ENCODE measurements at places on chromosomes 12 and 14.

DNA sequence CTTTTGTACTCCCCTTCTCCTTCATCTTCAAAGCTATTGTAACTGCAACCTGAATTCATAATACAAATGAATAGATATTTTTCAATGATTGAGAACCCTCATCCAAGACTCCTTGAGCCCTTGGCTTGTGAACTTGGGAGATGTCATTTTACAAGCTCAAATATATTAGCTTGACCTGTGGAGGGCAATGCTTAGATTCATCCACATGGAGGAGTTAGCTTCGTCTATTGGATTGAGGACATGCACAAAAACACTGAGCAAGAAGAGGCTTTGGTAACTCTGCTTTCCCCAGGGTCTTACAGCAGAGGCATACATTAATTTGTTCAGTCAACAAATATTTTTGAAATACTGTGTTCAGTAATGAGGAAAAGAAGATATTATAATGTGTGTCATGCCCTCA lies 101.1 kb downstream of the OTOGL start:
- DNase-seq = no peak

- no peak for DNase-seq
These were observed 25.8 kb downstream of the DACT1 start for GRCh38 chr14:58663494-58664111.

DNA sequence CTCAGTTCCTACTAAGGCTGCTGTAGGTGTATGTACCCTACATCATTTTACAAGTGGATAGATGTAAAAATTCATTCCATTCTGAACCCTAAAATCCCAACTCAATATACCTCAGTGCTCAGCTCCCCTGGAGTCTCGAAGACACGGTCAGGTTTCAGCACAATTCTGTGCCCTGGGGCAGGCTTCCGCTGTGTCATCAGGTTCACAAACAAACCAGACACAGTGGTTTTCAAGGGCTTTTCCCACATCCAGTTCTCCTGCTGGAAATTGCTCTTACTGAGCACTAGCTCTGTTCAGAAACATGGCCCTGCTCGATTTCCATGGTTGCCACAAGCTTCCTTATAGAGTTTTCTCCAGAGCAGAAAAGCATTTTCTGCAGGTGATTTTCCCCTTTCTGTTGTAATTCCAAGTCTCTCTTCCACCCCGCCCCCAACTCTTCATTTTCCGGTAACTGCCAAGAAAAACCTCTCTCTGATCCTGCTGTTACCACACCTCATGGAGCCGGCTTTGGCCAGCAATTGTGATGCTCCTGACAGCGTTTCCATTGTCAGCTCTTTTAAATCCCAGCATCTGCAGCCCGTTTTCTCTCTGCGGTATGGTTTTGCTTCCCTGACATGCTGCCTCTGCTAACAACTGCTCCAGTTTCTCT lies 483.0 kb upstream of the CCDC196 start:
- DNase-seq = no peak

DNA sequence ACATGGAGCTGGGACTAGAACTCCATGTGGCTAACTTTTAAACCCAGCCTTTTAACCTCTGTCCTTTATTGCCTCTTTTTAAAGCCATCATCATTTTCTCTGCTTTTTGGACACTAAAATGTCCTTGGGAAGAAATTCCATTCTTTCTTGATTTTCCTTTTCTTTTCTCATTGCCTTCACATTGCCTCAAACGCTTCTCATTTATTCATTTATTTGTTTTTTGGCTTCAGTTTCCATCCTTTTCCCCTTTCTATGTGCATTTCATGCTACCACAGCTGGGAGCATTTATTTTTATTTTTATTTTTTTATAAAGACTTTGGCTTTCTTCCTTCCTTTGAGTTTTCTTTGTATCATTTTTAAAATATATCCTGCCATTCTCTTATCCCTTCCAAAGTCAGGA lies 212.2 kb downstream of the DACT1 start:
- no peak for DNase-seq

GRCh38 chr12:94545935-94546771 lies 86.5 kb upstream of the CEP83 start:
- DNase-seq = peak; percentile 79

GRCh38 chr14:38309522-38310277 lies 53.8 kb upstream of the CLEC14A start:
- no peak for DNase-seq

GRCh38 chr14:73227812-73228781 lies 9.2 kb upstream of the PAPLN start:
- DNase-seq = peak; percentile 39

DNA sequence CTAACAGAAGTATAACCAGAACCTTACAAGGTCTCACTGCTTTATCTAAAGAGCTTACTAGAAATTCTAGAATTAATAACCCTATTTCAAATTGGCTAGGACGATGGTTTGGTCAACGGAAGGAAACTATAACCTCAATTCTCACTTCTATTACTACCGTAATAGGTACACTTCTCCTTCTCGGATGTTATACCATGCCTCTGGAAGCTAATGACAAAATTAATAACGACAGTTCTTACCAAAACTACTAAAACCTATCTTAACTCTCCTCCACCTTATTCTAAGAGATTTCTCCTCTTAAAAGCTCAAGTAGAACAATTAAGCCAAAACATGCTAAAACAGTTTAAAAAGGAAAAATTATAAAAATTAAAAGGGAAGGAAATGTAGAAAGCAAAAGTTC lies 23.7 kb upstream of the UBC start:
- DNase-seq = peak; percentile 54

DNA sequence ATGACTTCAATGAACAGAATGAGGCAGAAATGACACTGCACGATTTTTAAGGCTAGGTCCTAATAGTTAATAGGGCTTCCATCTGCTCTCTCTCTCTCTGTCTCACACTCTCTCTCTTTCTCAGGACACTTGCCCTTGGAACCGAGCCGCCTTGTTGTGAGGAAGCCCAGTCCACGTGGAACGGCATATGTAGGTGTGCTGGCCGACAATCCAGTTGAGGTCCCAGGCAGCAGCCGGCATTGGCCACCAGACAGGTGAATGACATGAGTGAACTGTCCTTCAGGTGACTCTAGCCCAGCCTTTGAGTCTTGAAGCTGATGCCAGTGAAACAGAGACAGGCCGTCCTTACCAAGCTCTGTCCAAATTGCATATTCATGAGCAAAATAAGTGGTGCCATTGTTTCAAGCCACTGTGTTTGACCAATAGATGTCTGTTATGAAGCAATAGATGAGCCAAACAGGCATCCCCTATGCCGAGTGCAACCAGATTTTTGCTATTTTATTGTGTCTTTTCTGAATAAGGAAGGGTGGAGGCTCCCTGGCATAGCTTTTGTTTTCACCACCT lies 217.5 kb upstream of the LHX5 start:
- no peak for DNase-seq
